ENCODE measurements at places on chromosomes 6 and 20.

DNA sequence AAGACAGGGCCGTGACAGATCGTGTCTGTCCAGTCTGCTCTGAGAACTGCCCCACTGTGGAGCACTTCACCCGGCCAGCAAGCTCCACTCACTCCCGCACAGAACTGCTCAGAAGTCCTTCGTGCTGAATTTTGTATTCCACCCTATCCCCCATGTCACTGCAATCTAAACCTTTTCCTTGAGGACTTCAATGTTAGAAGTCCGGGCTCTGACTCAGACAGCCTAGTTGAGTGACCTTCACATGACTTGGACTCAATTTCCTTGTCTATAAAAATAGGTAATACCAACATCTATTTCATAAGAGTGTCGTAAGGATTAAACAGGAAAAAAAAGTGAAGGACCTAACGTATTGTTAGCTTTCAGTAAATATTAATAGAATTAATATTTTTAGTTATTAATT, 161.6 kb downstream of the QRSL1 start:
- no peaks in the 10 kb centered on the region for H3K4me1 ChIP-seq
- H3K27me3 ChIP-seq: peaks cover 15% of the 10 kb centered on the region
- no peak overlapping the region for H3K27ac ChIP-seq
- no peak for DNase-seq
- no peaks in the 10 kb centered on the region for H3K36me3 ChIP-seq

GRCh38 chr6:31877651-31878161, 1.1 kb downstream of the SLC44A4 start:
- peaks cover 21% of the 10 kb centered on the region for H3K36me3 ChIP-seq
- H3K4me1 ChIP-seq: peaks cover 3% of the 10 kb centered on the region
- H3K27me3 ChIP-seq: no peaks in the 10 kb centered on the region
- DNase-seq: no peak

DNA sequence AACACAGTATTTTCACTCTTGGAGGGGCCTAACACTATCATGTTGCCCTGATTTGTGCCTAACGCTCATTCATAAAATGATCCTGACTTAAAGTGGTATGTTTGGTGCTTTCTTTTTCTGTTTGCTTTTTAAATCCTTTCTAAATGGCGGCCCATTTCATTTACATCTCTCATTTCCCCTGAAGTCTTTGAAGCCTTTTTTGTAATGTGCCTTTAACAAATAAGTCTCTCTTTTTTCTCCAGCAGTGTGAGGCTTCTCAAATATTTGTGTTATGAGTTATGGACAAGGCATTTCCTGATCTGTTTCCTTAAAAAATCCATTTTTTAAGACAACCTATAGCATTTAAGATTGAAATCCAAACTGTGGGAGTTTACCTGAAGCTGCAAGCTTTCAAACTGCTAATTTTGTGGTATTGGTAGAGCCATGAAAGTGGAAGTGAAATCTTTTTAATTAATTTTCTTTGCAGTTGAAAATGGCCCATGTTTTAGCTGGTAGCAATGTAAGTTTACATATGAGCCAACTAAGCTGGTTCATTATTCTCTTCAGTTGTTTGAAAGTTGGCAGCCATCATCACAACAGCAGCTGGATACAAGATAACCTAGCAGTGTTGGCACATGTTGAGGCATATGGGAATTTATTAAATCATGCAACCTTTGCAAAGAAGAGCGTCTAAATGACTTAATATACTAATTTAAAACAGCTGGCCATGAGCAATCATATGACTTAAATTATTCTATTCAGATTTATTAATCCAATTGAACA, 469.7 kb downstream of the CDKAL1 start:
- H3K36me3 ChIP-seq: peaks cover 25% of the 10 kb centered on the region
- no peak overlapping the region for H3K27ac ChIP-seq
- no peaks in the 10 kb centered on the region for H3K27me3 ChIP-seq
- no peaks in the 10 kb centered on the region for H3K4me1 ChIP-seq

DNA sequence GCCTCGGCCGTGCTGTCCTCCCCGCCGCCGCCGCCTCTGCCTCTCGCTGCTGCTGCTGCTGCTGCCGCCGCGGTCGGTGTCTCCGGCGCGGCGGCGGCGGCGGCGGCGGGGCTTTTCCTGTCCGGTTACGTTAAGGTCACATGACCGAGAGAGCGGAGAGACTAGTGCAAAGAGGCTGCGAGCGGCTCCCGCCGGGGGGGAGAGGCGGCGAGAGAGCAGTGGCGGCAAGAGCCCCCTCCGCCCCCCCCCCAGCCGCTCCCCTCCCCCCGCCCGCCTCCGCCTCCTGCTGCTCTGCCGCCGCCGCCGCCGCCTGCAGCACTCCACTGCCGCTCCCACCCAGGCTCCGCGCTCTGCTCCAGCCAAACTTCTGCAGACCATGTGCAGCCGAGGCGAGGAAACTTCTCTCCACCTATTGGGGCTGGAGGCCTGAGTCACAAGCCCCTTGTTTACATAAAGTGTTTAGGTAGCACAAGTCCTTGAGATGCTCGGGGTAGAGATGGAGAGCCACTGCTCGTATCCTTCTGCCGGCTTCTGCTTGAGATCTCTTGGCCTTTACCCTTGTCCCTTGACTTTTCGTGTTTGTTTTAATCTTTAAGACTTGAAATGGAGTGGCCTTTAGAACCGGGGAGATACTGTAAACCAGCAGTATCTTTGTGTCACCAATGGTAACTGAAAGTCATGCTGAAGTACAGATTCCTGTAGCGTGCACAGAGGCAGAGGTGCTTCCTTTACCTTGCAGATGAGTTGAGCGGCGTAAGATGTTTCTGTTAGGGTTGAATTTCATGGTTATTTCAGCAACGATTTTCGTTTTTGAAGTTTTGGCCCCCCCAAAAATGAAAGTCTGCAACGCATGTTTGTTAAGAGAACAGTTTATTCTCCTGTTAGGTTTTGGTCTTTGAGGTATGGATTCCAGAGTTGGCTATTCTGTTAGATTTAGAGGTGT, at the start of gene ZBTB2:
Gene ZBTB2, minus strand, starts transcription at position 89 of the 943 bp plus-strand sequence. CDS start 17,922 bp downstream, outside the sequence.
- no peaks in the 10 kb centered on the region for H3K27me3 ChIP-seq
- peak; percentile 75 for DNase-seq
- peak within 1 kb of the TSS; percentile 97 for H3K27ac ChIP-seq

DNA sequence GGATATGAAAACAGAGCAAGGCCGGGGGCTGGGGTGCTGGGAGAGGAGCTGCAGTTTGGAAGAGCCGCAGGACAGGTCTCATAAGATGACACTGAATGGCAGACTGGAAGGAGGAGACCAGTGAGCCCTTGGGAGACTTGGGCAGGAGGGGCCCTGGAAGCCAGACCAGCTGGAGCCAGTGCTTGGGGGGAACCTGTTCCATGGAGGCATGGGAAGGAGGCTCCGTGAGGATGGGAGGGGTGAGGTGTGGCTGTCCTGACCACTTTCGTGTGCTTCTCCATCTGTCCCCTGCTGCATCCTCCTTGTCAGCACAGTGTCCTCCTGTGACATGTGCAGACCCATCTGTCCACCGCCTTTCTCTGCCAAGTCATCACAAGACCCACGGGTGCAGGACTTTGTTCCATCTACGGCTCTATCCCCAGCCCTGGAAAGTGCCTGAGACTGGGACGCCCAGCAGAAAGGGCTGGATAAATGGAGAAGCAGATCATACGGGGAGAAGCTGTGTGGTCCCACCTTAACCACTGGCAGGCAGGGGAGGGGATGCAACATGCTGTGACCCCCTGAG, 84.8 kb upstream of the MPC1 start:
- no peak overlapping the region for H3K4me3 ChIP-seq
- H3K36me3 ChIP-seq: no peaks in the 10 kb centered on the region
- H3K4me1 ChIP-seq: no peaks in the 10 kb centered on the region
- peaks cover 3% of the 10 kb centered on the region for H3K27me3 ChIP-seq
- no peak for DNase-seq
- no peak overlapping the region for H3K27ac ChIP-seq

- DNase-seq: peak; percentile 89
- H3K4me3 ChIP-seq: peak overlapping the region; percentile 78
- H3K36me3 ChIP-seq: peaks cover 28% of the 10 kb centered on the region
- H3K4me1 ChIP-seq: peaks cover 34% of the 10 kb centered on the region
- H3K27me3 ChIP-seq: no peaks in the 10 kb centered on the region
Observed at GRCh38 chr20:1301031-1301529, 27.9 kb downstream of the SDCBP2 start.

GRCh38 chr6:122530440-122531046, 58.9 kb upstream of the SERINC1 start:
- no peaks in the 10 kb centered on the region for H3K36me3 ChIP-seq
- no peak overlapping the region for H3K4me3 ChIP-seq
- H3K27ac ChIP-seq: no peak overlapping the region
- peak; percentile 73 for DNase-seq
- peaks cover 19% of the 10 kb centered on the region for H3K27me3 ChIP-seq
- no peaks in the 10 kb centered on the region for H3K4me1 ChIP-seq

DNA sequence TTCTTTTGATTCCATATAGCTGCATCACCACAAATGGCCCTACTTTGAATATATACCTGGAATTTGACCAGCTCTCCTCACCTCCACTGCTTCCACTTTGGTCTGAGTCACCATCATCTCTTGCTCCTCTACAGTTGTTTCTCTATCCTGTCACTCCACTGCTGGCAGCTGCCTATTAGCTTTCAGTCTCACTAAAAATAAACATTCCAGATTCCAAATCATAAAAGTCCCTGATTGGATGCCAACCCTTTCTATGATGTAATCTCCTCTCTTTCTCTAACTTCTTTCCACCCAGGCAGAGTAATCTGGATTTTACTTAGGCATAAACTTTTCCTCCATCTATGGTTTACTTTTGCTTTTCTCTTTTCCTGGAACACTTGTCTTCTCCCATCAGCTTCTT, 49.1 kb downstream of the RFPL4B start:
- H3K4me1 ChIP-seq: no peaks in the 10 kb centered on the region
- no peak overlapping the region for H3K27ac ChIP-seq
- H3K27me3 ChIP-seq: no peaks in the 10 kb centered on the region
- H3K4me3 ChIP-seq: no peak overlapping the region
- no peaks in the 10 kb centered on the region for H3K36me3 ChIP-seq
- DNase-seq: no peak

GRCh38 chr6:25407431-25407830, 128.3 kb downstream of the CARMIL1 start:
- H3K36me3 ChIP-seq: no peaks in the 10 kb centered on the region
- no peak overlapping the region for H3K27ac ChIP-seq
- no peak overlapping the region for H3K4me3 ChIP-seq
- DNase-seq: no peak

- peaks cover 11% of the 10 kb centered on the region for H3K4me1 ChIP-seq
- no peaks in the 10 kb centered on the region for H3K27me3 ChIP-seq
- no peak overlapping the region for H3K27ac ChIP-seq
- H3K36me3 ChIP-seq: peaks cover 10% of the 10 kb centered on the region
- no peak overlapping the region for H3K4me3 ChIP-seq
- DNase-seq: no peak
Observed at GRCh38 chr6:134564705-134565104, 246.8 kb upstream of the SGK1 start.

DNA sequence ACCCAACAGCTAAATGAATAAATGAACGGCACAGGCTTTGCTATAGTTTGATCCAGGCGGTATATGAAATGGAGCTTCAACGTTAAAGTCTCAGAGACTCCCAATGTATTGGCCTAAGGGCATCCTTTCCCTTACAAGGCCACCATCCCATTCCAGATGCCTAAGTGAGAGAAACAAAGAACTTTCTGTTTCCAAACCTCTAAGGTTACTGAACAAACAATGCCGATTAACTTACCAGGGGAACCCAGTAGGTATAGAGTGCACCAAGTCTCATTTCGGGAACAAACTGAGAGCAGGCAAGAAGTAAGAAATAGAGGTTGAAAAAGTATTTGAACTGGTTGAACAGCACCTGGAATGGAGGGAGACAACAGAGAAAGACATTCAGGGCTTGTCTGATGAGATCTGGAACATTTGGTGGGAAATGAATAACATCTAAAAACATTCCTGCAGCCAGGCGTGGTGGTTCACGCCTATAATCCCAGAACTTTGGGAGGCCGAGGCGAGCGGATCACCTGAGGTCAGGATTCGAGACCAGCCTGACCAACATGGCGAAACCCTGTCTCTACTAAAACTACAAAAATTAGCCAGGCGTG, 42.5 kb downstream of the ATP9A start:
- H3K4me3 ChIP-seq: no peak overlapping the region
- DNase-seq: no peak
- H3K27ac ChIP-seq: no peak overlapping the region
- peaks cover 9% of the 10 kb centered on the region for H3K27me3 ChIP-seq

- H3K27ac ChIP-seq: no peak overlapping the region
- H3K4me3 ChIP-seq: no peak overlapping the region
- peak; percentile 53 for DNase-seq
- peaks cover 11% of the 10 kb centered on the region for H3K27me3 ChIP-seq
Observed at GRCh38 chr6:105087571-105088211, 92.1 kb downstream of the POPDC3 start.

DNA sequence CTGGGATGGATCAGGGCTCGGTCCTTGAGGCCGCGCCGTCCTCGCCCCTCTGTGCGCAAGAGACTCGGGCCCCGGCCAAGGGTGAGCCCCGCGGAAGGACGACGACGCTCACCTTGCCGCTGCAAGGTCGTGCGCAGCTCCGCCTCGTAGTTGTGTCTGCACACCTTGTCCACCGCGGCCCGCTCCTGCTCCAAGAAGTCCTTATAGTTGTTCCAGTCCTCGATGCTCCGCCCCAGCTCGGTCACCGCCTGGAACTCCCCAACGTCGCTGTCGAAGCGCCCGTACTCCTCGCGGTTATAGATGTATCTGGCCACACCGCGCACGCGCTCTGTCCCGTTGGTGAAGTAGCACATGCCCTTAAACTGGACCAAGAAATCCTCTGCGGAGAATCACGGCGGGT, 1.8 kb downstream of the HLA-DQB2 start:
- H3K27me3 ChIP-seq: peaks cover 40% of the 10 kb centered on the region
- H3K27ac ChIP-seq: no peak overlapping the region
- H3K36me3 ChIP-seq: no peaks in the 10 kb centered on the region
- DNase-seq: no peak
- no peaks in the 10 kb centered on the region for H3K4me1 ChIP-seq

DNA sequence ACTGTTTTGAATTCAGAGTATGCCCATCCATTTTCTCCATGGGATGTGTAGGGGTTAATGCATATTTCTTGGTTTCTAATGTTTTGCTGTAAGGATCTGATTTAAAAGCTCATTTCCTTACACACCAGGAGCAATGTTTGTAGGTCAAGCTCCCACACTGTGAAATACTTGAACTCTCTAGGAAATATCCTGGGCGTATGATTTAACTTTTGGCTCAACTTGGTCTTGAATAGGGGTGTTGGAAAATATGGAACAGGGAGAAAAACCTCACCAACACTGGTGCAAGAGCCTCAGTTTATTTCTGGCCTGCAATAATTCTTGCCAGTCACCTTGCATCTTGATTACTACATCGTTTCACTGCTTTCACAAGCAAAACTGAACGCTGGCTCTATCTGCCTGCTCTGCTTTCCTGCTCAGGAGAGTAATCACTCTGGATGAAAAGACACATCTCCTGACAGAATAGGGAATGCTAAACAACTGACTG, 25.1 kb upstream of the RFPL4B start:
- H3K36me3 ChIP-seq: no peaks in the 10 kb centered on the region
- no peak overlapping the region for H3K27ac ChIP-seq
- H3K27me3 ChIP-seq: peaks cover 25% of the 10 kb centered on the region
- no peak for DNase-seq
- no peaks in the 10 kb centered on the region for H3K4me1 ChIP-seq

- no peak overlapping the region for H3K4me3 ChIP-seq
- DNase-seq: no peak
- no peaks in the 10 kb centered on the region for H3K27me3 ChIP-seq
Observed at GRCh38 chr6:51535327-51535726, 552.1 kb downstream of the PKHD1 start.

Data from activated CD8-positive, alpha-beta T cell treated with anti-CD3 and anti-CD28 coated beads, Interleukin-2, amount 10 ng/mL, durations not matched to agents 7 days and 5 days (primary cell).